Naive thymus-derived CD4-positive, alpha-beta T cell (primary cell): ENCODE measurements at places on chromosomes 2 and 18.

DNA sequence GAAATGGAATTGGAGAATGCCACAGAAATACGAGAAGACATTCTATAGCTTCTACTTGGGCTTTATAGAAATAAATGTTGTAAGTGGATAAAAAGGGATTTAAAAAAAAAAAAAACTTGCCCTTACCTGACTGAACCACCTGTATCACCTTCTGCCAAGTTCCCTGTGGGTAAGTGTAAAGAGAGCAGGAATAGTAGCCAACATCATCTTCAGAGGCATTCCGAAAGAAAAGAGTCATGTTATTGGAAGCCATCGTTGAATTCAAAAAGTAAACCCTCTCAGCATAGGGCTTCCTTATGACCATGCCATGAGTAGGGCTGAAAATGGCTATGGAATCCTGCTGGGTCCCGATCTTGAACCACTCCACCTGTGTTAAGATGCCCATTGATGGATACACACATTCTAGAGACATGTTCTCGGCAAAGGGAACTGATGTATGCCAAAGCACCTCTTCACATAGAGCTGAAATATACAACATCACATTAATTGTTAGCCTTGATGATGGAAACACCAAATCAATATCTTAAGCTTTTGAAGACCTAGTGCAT is 991 bp downstream of the CD226 start:
- H3K4me1 ChIP-seq: peaks cover 59% of the 10 kb centered on the region
- H3K4me3 ChIP-seq: peak overlapping the region; percentile 42
- no peak for DNase-seq
- peak overlapping the region; percentile 55 for H3K27ac ChIP-seq
- H3K36me3 ChIP-seq: no peaks in the 10 kb centered on the region

DNA sequence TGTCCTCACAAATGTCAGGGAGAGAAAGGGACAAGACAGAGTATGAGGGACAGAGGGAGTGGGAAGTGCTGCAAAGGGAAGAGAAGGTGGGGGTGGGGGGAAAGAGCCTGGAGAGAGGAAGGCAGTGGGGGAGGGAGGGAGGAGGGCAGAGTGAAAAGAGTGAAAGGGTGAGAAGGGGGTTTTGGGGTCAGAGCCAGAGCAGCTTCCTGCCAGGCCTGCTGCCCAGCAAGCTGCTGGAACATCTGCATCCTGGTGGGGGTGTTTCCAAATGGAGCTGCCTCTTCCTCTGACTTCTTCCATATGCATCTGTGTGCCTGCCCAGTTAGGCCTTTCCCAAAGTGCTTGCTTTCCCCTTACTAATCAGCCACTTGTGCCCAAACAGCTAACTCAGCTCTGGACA is 94.3 kb upstream of the CELF4 start:
- no peaks in the 10 kb centered on the region for H3K27me3 ChIP-seq
- no peak overlapping the region for H3K27ac ChIP-seq
- H3K36me3 ChIP-seq: no peaks in the 10 kb centered on the region

- no peak for DNase-seq
- H3K27me3 ChIP-seq: no peaks in the 10 kb centered on the region
- H3K4me1 ChIP-seq: no peaks in the 10 kb centered on the region
- no peak overlapping the region for H3K27ac ChIP-seq
Measured at GRCh38 chr2:138724729-138725459, 55.3 kb downstream of the NXPH2 start.

DNA sequence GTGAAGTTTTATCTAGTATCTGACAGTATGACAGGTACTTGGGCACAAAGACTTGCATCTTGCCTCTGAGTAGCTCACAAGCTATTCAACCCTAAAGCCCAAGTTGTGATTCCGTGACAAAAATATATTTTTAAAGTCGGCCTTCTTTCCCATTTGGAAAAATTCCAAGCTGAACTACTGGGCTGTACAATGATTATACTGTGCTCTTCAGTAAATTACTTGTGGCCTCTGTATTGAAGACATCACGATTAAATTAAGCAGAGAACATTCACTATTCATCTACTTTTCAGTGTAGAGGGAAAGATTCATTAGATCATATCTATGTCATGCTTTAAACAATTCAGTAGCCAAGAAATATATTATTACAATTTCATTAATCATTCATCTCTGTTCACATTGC is 282.2 kb downstream of the CDH2 start:
- DNase-seq: no peak
- no peaks in the 10 kb centered on the region for H3K4me1 ChIP-seq
- no peak overlapping the region for H3K27ac ChIP-seq
- no peak overlapping the region for H3K4me3 ChIP-seq
- H3K27me3 ChIP-seq: no peaks in the 10 kb centered on the region

DNA sequence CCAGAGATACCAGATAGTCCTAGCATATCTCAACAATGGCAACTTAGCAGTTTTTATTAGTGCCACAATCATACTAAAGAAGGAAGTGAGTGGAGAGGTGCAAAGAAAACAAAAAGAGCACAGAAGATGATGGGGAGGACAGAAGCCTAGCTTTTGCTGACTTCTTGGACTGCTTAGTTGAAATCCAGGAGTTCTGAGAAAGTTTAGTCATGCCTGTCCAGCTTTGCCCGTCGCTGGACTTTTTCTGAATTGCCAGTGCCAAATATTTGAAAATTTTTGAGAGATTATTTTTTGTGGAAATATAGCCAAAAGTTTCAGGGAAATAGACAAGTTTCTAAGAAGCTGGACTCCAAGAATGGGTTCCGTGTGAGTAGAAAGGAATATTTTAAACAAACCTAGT is 558.7 kb upstream of the TNP1 start:
- no peaks in the 10 kb centered on the region for H3K27me3 ChIP-seq
- no peak for DNase-seq
- H3K4me3 ChIP-seq: no peak overlapping the region
- no peak overlapping the region for H3K27ac ChIP-seq
- H3K36me3 ChIP-seq: no peaks in the 10 kb centered on the region

DNA sequence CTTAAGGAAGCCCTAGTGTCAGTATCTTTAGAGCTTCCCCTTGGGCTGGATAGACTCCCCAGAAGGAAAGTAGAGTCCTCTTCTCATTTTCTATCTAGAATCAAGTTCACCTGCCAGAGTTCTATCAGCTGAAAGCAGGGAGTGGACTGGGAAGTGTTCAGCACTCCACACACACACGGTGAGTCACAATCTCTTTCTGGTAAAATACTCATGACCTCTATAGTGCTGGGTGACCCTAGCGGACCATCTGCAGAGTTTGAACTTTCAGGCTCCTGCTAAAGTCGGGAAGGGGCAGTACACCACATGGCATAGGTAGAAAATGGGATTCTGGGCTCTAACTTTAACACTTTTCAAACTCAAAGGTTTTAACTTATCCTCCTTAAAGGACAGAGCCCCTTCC is 43.3 kb downstream of the SAP130 start:
- H3K4me3 ChIP-seq: no peak overlapping the region
- DNase-seq: no peak
- H3K36me3 ChIP-seq: peaks cover 38% of the 10 kb centered on the region
- no peaks in the 10 kb centered on the region for H3K4me1 ChIP-seq

- H3K4me1 ChIP-seq: no peaks in the 10 kb centered on the region
- no peaks in the 10 kb centered on the region for H3K36me3 ChIP-seq
- H3K4me3 ChIP-seq: no peak overlapping the region
- H3K27me3 ChIP-seq: no peaks in the 10 kb centered on the region
- no peak overlapping the region for H3K27ac ChIP-seq
Measured at GRCh38 chr18:76524900-76525698, 30.1 kb upstream of the ZNF516 start.

DNA sequence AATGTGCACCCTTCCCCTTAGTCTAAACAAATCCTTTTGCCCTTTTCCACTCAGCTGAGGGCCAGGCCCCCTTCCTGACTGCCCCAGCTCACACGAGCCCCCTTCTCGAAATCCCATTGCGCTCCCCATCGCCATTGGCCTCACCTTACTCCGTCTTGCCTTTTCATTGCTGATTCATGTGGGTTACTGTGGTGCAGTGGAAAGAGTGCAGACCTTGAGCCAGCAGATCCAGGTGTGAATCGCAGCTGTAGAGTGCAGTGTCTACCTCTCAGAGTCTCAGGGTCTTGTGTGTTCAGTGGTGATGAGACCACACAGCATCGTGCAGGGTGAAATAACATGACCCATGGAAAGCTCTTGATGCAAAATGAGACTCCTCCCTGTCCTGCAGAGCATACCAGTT is 132.4 kb upstream of the APCDD1 start:
- no peak overlapping the region for H3K4me3 ChIP-seq
- no peak for DNase-seq
- no peaks in the 10 kb centered on the region for H3K4me1 ChIP-seq
- no peak overlapping the region for H3K27ac ChIP-seq

DNA sequence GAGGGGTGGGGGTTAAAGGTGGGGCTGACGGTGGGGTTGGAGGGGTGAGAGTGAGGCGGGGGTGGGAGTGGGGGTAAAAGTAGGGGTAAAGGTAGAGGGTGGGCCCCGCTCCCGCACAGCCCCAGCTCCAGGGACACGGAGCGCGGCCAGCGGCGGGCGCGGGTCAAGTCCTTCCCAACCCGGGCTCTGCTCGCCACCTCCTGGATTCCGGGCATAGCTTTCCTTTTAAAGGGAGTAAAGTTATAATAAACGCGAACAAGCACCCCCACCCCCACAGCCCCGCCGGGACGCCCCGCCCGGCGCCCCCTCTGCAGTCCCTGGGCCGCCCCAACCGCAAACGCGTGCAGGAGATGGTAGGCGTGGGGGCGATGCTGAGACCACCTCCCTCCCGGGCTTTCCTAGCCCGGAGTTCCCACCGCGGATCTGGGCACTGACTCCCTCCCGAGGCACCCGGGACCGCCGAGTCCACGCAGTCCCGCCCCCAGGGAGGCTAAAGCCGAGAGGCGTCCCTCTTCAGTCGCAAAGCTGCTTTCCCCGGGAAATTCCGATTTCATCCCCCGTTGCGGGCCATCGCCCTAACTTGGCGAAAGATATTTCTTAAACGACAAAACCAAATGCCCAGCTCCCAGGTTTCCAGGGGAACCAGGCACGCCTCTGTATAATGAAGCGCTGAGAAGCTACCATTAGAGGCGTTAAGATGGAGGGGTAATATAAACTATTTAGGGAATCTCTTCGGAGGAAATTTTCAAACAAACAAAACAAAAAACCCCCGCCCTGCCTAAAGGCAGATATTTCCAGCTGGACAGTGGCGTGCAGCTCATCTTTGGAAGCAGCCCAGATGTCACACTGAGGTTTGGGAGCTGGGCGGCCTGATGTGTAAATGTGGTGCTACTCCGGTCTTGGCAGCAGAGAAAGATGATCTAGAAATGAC is at the start of gene LIMS2:
LIMS2 (minus strand) TSS at position 200 of the 931 bp plus-strand sequence. CDS start 506 bp downstream, outside the sequence.
- no peaks in the 10 kb centered on the region for H3K4me1 ChIP-seq
- H3K36me3 ChIP-seq: no peaks in the 10 kb centered on the region
- no peak within 1 kb of the TSS for H3K27ac ChIP-seq

DNA sequence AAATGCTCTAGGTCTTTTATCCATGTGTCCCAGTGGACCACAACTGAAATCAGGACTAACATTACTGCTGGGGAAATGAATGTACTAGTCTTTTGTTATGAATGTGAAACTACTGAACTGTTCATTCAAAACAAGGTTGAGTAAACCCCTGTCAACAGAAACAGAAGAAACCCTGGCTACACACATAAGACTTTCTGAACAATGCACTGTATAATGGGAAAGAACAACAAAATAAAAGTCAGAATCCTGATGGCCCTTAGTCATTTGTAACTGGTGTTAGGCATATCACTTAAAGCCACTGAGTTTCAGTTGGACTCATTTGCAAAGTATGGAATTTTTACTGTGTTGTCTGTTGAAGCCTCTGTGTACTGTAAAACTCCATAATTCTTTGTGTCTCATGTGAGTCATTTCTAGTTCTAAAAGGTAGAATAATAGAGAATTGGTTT is 77.0 kb upstream of the UBXN4 start:
- no peak overlapping the region for H3K4me3 ChIP-seq
- DNase-seq: no peak
- H3K27me3 ChIP-seq: no peaks in the 10 kb centered on the region
- H3K27ac ChIP-seq: no peak overlapping the region
- H3K36me3 ChIP-seq: no peaks in the 10 kb centered on the region
- no peaks in the 10 kb centered on the region for H3K4me1 ChIP-seq

DNA sequence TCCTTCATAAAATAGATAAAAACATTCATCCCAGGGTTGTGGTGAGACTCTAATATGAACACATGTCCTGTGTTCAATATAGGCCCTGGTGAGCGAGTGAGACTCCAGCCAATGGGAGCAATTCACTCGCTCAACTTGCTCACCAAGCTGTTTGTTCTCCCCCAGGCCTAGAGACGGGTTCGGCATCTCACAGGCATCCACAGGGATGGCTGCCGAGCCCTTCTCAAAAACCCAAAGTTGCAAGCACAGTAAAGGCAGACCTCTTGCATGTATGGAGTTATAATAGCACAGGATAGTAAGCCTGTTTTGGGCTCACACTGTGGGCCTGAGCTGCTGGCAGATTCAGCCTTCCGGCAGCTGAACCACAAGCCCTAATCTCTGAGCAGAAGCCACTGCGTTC is 15.7 kb downstream of the PARD6G start:
- H3K36me3 ChIP-seq: no peaks in the 10 kb centered on the region
- no peak overlapping the region for H3K27ac ChIP-seq
- no peak overlapping the region for H3K4me3 ChIP-seq
- DNase-seq: no peak
- no peaks in the 10 kb centered on the region for H3K4me1 ChIP-seq
- no peaks in the 10 kb centered on the region for H3K27me3 ChIP-seq

DNA sequence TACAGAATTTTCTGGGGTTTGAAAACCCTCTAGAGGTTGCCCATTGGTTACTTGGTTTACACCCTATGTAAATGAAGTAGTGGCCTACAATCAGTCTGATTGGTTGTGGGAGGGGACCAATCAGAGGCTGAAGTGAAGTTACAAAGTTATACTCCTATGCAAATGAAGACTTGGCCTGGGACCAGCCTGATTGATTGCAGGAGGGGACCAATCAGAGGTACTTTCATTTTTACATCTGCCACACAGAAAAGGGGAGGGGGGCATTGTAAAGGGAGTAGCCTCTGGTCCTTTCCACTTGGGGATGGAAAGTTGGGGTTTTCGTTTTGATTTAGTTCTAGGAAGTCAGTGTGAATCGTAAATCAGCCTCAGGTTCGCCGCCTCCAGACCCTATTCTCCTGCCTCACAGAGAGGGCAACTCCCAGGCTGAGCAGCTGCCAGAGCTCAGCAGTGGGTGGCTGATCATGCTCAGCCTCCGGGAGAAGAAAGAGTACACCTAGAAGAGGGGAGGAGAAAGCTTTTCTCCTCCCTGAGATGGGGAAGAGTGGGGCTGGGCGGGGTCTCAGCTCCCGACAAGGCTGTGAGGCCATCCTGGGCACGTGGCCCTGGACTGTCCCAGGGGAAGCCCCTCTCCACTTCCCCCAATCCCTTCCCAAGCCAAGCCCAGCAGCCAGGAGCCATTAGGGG is 372.5 kb downstream of the GALR1 start:
- H3K27ac ChIP-seq: no peak overlapping the region
- H3K4me3 ChIP-seq: no peak overlapping the region
- no peaks in the 10 kb centered on the region for H3K4me1 ChIP-seq
- no peak for DNase-seq

DNA sequence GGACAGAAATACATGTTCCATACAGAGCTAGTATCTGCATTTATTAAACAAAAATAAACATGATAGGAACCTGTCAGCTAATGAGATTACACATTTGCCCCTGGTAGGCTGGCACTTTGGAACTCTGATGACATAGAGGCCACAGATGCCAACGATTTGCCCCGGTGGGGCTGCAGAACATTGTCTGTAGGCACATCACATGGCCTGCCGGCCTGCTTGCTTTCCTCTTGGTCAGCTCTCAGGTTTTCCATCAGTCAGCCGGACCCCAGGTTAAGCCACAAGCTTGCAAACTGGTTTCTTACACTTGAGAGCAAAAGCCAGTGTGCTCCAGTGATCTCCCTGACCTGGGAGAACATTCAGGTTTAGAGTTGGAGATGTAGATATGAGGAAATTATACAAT is 60.3 kb downstream of the CRACDL start:
- H3K4me3 ChIP-seq: no peak overlapping the region
- H3K27ac ChIP-seq: no peak overlapping the region
- no peaks in the 10 kb centered on the region for H3K4me1 ChIP-seq
- H3K27me3 ChIP-seq: no peaks in the 10 kb centered on the region
- H3K36me3 ChIP-seq: no peaks in the 10 kb centered on the region
